ENCODE measurements at places on chromosomes 1 and 21. TPM values are rescaled to one million over a fixed set of nuclear protein-coding genes. Genes with fewer than 3 reads are reported as not detected.

The GBP7 gene
- not detected for polyA plus RNA-seq

The DCDC2B gene
- polyA plus RNA-seq = not detected

The SPRR2A gene
- polyA plus RNA-seq = 4.7 TPM

The TSPAN2 gene
- 1.1 TPM for polyA plus RNA-seq

Data from keratinocyte (primary cell).